ENCODE measurements at places on chromosomes 12 and 14.

DNA sequence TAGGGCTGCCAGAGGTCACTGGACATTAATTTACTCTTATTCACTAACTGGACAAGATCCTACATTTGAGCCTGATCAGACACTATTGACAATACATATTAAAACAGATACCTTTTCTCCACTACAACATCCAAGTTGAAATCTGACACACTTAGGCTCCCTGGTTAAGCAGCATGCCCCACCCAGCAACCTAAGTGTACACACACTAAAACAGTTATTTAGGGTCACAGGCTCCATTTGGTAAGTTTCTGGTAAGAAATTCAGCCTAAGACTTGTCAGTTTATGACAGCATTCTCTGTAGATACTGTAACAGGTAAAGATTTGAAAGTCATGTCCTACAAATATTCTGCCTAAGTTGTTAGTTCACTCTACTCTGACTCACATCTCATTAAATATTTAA lies 12.3 kb upstream of the LLPH start:
- DNase-seq: no peak

DNA sequence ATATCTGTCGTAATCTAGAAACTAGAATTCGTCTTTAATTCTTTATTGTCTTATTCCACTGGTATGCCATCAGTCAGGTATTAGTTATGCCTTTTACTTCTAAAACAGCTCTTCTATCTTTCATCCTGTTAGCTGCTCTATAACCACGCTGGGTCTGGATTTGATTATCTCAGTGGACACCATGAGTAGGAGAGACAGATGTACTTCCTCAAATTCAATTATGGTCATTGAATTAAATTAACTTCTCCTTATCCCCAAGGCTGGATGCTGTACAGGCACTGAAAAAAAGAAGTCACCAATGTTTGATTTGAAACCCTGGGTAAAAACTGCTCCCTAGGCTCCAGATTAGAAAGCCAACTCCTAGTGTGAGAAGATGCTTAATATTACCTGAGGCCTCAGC lies 107.3 kb downstream of the PIK3C2G start:
- no peak for DNase-seq

- DNase-seq: no peak
These were observed 145.3 kb downstream of the HELB start for GRCh38 chr12:66447643-66448042.

DNA sequence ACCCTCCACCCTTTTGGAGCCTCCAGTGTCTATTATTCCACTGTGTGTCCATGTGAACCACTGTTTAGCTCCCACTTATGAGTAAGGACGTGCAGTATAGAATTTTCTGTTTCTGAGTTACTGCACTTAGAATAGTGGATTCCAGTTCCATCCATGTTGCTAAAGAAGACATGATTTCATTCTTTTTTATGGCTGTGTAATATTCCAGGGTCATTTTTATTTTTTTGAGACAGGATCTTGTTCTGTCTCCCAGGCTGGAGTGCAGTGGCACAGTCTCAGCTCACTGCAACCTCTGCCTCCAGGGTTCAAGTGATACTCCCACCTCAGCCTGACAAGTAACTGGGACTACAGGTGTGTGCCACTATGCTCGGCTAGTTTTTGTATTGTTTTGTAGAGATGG lies 31.6 kb downstream of the EML1 start:
- no peak for DNase-seq

DNA sequence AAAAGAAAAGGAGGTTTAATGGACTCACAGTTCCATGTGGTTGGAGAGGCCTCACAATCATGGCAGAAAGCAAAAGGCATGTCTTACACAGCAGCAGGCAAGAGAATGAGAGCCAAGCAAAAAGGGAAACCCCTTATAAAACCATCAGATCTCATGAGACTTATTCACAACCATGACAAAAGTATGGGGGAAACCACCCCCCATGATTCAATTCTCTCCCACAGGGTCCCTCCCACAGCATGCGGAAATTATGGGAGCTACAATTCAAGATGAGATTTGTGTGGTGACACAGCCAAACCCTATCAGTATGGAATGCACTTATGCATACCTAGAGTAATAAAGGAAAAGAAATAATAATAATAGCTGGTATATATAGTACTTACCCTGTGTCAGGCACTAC lies 4.5 kb upstream of the GLIPR1 start:
- DNase-seq: no peak

DNA sequence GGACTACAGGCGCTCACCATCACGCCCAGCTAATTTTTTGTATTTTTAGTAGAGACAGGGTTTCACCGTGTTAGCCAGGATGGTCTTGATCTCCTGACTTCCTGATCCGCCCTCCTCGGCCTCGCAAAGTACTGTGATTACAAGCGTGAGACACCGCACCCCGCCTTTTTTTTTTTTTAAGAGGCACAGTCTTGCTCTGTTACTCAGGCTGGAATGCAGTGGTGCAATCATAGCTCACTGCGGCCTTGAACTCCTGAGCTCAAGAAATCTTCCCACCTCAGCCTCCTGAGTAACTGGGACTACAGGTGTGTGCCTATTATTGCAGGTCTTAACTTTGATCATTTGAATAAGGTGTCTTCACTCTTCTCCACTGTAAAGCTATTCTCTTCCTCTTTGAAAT lies 5.3 kb upstream of the GLTP start:
- no peak for DNase-seq

DNA sequence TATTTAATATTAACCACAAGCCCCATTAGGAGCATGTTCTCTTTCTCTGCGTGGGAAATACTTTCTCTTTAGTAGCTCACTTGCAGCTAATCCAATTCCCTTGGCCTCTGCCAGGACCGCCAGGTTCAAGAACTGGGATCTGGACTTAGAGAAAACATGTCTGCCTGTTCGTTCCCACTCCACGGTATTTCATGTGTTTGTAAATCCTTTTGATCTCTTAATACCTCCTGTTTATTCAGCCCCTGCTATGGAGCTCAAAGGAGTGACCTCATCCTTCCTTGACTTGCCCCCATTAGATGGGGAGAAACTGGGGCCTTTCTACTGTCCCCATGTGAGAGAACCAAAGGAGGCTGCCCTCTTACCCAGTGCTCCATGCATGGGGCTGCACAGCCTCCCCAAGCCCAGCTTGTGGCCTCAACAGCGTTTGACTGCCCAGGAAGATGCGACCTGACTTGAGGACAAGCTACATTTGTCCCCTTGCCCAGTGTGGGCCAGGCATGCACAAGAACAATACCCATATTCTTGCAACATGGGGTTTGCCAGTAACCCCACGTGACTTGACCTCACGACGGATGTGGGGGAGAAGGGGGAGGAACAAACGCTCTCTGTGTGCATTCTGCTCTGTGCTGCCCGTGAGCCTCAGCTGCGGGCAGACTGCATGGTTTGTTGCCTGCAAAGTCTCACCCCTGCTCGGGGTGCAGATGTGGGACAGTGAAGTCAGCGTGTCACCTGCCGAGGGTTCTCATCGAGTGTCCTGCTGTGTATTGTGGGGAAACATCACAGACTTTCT lies 30.3 kb downstream of the CD9 start:
- no peak for DNase-seq

DNA sequence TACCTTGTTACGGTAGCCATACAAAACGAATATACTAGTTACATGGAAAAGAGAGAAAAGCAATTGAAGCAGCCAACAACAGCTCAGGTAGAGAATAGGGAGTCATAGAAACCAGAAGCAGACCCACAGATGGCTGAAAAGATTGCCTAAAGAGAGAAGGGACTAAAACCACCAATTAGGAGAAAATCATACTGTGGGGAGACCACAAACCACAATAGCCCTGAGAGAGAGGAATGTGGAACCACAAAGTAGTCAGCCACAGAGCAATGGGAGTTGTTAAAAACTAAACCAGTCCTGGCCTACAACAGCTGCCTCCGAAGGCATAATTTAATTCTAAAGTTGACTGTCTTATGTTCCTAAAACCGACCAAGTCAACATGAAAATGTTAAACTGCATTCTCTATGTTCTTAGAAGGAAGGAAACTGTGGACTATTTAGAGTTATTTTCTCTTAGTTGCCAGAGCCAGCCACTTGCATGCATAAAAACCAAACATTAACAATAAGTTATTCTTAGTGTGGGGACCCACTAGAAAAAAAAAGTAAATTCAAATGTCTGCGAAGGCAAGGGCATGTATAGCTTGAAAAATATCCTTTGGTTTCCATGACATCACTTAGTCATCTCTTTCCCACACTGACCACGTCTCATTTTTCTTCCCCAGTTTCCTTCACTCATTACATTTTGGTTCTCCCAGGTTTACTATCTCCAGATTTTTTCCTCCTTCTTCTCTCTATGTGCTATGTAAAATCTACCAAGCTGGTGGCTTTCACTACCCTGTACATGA lies 398.1 kb downstream of the NOVA1 start:
- DNase-seq: peak; percentile 53

DNA sequence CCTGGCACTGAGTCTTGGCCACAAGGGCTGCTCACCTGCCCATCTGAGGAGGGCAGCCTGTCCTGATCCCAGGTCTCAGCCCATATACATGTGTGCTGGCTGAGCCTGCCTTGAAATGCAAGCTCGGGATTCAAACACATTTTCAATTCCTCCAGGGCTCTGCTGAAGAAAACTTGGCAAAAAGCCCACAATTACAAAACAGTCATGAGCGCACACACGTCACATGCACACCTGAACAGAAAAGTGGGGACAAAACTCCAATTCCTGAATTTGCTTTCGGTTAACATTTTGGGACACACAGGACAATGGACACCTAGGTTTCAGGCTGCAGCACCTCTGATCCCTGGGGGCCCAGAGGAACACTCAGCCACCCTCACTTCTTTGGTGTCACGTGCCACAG lies 113.9 kb downstream of the RBM19 start:
- no peak for DNase-seq

- DNase-seq: peak; percentile 4
These were observed 29.0 kb downstream of the PEBP1 start for GRCh38 chr12:118164798-118165486.

DNA sequence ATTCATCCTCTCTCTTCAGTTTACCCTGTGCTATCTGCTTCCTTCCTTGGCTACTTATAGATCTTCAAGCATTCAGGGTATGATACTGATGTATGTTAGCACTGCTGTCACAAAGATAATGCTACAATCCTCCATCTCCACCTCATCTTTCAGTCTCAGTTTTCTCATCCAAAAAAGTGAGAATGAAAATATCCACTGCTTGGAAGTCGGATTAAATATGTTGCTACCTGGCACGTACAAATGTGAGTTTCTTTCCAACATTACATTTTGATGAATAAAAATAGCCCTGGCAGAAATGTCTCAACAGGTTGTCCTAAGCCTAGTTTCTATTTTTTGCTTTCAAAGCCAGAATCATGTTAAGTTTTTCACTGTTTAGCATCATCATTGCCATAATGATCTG lies 149.9 kb downstream of the PTPN11 start:
- no peak for DNase-seq

- peak; percentile 84 for DNase-seq
These were observed 3.8 kb upstream of the PSMC6 start for GRCh38 chr14:52703225-52703624.

DNA sequence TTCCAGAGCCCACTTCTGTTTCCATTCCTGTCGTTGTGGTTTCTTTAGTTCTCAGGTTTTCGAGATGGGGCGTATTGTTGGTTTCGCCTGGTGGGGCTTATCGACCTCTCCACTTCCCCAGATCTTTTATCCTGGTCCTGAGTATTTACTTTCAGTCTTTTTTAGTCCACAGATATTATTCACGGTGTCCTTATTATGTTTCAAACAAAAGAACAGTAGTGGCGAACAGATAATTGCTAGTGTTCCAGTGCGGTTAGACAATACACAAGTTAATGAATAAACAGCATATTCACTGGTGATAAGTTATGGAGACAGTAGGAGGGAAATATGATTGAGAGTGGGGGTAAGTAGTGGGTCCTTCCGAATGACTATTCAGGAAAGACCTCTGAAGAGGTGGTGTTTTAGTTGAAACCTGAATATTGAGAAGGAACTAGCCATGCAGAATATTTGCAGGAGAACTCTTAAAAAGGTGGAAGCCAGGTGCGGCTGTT lies 668 bp downstream of the TMEM260 start:
- no peak for DNase-seq

DNA sequence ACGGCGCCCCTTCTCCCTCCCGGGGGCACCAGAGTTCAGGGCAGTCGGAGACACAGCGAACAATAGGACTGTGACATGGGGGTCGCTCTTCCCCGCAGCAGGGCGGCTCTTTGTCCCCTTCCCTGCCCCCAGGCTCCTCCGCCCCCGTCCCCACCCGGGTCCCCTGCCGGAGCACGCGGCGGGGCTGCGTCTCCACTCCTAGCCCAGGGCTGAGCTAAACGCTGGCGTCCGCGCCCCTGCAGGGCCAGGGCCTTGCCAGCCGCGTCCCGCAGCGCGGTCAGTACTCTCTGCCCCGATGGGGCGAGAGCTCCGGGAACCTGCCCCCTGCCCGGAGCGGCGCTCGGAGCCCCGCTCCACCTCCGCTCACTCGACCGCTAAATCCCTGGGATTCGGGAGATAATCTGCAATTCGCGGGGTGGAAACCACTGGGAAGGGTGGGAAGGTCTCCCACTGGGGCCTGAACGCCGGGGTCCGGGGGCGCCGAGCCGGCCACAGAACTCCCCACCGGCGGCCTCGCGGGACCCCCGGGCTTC lies 825 bp upstream of the CCDC85C start:
- DNase-seq: no peak

DNA sequence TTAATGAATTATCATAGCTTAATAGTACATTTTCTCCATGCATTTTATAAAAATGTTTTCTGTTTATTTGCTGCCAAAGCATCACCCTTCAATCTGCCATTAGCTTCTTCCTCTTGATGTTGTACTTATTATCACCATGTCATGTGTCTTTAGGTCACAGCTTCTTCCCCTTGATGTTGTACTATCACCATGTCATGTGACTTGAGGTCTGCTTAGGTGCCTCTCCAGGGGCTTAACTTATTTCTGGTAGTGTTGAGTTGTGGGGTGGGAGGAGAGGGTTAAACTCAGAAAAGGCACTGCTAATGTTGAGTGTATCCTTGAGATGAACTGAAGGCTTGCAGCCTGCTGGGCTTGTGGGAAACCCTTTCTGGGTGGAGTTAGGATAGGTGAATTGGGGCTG lies 87.8 kb downstream of the DAAM1 start:
- DNase-seq: no peak

DNA sequence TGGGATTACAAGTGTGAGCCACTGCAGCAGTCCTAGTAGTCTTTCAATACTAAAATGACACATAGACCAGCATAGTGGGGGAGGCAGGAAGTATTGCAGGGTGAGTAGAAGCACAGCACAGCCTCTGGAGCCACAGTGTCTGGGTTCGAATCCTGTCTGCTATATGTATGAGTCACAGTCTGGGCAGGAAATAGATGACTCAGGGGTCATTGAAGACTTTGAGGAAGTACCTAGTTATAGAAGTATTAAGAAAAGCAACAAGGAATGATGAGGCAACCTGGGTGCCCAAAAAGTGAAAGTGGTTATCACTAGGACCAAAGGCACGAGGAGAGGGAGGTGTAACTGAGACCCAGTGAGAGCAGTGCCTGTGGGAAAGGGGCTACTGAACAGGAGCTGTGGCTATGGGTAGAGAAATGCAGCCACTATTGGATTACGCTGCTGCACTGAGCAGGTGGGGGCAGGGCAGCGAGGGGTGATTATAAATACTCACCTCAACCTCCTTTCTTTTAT lies 124.0 kb downstream of the PDE3A start:
- DNase-seq: no peak

GRCh38 chr12:1330477-1330827 lies 263.9 kb downstream of the FBXL14 start:
- no peak for DNase-seq
